ENCODE measurements at places on chromosomes 3 and 15.

GRCh38 chr3:162799910-162800309, 1303.3 kb downstream of the OTOL1 start:
- no peak for DNase-seq

DNA sequence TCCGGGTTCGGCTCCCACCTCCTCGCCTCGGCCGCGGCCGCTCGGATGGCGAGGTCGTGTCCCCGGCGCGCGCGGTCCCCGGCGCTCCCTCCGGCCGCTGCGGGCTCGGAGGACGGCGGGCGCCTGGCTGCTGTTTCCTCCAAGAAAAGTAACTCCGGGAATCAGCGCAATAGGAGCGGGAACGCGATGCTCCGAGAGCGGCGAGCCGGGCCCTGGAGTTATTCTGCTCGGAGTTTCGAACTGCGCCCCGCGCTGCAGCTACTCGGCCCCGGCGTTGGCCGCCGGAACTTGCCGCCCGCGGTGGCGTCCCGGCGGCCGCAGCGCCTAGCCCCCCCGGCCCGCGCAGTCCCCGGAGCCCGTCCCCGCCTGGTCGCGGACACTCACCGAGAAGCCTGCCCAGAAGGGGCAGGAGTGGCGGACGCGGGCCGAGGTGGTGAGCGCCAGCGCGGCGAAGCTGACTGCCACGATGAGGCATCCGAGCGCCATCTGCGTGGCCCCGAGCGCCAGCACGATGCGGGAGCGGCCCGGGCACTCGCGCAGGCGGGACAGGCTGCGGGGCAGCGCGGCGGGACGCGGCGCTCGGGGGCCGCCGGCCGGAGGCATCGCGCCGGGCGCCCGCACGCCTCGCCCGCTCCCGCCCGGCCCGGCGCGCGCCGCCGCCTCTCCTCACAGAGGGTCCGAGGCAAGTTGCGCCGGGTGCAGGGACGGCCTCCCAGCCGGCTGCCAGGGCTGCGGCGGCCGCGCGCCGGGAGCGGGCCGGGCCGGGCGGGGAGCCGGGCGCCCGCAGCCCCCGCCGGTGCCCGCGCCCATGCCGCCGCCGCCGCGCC, 251.9 kb downstream of the TJP1 start:
- DNase-seq, result no peak

GRCh38 chr3:164460851-164461250, 617.4 kb downstream of the SI start:
- no peak for DNase-seq

DNA sequence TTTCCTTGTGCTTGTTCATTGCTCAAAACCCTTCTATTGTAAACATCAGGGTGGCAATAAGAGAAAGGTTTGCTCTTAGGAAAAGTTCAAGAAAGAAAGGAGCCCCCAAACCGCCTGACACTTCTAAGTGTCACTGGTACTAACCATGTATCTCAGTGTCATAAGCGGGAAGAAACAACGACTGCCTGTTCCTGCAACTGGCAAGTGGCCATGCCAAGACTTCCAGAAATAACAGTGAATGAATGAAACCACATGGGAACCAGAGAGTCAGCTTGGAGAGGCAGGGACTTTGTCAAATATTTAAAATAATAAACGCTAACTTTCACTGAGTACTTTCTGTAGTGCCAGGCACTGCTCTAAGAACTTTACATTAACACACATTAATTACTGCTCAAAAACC, 1.1 kb downstream of the PLSCR2 start:
- DNase-seq, result no peak

DNA sequence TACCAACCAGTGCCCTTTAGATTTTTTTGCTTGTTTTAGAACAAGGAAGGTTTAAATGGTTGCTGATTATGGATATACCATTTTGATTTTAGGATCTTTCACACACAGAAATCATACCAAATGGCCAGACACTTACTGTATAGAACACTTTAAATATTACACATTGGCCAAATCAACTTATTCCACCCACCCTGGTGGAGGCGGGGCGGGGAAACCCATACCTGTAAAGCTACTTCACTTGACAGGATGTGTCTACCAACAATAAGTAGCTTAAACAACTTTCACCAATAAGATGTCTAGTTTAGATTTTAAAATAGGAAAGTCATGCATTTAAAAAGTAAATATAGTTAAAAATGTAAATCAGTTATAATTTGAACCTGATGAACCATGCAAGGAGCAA, 17.0 kb upstream of the SFMBT1 start:
- no peak for DNase-seq

GRCh38 chr15:68672251-68672650, 93.5 kb downstream of the CORO2B start:
- no peak for DNase-seq

DNA sequence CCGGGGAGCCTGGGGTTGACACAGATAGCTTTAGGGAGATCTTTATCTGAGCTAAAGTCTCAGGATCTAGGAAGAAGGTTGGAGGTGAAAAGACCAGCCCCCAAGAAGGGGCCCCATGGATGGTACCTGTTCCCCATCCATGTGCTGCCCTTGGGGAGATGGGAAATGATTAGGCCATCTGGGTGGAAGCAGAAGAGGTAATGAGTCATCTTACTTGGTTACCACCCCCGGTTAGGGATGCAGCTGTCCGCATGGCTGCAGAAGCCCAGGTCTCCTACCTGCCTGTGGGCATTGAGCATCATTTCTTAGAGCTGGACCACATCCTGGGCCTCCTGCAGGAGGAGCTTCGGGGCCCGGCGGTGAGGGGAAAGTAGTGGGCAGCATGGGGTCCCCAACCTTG, 3.1 kb upstream of the CPLX3 start:
- no peak for DNase-seq

DNA sequence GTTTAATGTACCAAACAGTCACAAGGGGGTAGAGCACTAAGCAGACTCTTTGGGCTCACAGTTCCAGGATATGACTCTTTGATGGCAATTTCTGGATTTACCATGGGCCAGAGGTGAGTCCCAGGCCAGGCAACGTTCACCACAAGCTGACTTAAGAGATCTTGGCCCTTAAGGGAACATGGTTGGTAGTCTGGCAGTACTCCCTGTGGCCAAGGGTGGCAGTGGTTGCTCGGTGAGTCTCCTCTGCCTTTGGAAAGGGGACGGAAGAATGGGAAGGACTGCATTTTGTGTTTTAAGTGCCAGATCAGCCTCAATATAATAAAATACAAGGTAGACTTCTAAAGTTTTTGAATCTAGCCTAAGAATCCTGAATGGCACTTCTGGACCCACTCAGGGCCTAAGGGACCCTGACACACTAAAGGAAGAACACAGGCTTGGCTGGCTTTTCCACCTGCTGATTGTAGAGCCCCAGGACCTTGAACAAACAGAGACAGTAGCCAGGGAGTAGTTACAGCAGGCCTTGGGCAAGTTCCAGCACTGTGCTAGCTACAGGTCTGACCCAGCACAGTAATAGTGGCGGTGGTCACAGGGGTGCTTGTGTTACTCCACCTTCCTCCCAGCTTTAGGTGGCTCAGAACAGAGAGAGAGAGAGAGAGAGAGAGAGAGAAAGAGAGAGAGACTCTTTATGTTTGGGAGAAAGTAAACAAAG, 730.7 kb upstream of the ALCAM start:
- no peak for DNase-seq

DNA sequence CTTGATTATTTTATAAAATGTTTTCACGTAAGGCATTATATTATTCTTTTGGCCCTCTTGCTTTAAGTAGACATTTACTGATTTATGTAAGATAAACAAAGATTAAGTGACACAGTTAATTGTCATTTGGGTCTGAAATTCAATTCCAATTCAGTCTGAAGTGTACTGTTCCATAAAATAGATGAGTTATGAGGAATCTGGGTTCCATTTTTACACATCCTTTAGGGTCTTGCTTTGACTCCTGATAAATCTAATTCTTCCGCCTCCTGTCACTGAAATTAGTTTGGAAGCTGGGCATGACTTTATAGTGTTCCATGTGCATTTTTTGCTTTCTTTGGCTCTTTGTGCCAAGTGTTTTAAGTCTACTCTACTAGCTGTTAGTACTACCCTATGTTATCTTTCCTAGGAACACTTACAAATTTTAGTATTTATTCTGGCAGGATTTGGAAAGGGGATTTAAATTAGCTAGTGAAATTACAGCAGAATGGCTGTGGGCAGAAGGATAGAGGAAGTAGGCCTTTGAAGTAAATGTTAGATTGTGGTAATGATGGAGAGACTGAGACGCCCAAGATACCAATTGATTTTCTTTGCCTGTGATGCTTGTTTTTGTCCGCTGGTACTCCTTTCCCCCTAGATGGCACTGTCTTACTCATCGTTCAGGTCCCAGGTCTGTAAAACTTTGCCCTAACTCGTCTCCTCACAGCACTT, 14.3 kb downstream of the ARL8B start:
- no peak for DNase-seq

GRCh38 chr15:52102463-52102862, 10.1 kb downstream of the BCL2L10 start:
- DNase-seq, result no peak

- DNase-seq, result no peak
These were observed 414.2 kb downstream of the AGBL1 start for GRCh38 chr15:86493884-86494283.

GRCh38 chr3:148079370-148079769, 618.3 kb upstream of the AGTR1 start:
- DNase-seq, result no peak

- DNase-seq, result no peak
These were observed 136.5 kb downstream of the NTRK3 start for GRCh38 chr15:88120026-88120425.

DNA sequence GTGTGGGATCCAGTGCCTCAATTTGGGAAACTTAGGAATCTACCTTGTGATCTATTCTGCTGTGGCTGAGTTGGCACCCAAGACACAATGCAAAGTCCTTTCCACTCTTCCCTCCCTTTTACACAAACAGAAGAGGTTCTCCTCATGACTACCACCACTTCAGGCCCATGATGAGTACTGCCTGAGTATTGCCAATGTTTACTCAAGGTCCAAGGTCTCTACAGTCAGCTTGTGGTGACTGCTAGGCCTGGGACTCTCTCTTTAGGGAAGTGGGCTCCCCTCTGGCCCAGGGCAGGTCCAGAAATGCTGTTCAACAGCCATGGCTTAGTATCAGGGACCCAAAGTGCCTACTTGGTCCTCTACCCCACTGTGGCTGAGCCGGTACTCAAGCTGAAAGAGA, 56.8 kb upstream of the PEX5L start:
- no peak for DNase-seq

DNA sequence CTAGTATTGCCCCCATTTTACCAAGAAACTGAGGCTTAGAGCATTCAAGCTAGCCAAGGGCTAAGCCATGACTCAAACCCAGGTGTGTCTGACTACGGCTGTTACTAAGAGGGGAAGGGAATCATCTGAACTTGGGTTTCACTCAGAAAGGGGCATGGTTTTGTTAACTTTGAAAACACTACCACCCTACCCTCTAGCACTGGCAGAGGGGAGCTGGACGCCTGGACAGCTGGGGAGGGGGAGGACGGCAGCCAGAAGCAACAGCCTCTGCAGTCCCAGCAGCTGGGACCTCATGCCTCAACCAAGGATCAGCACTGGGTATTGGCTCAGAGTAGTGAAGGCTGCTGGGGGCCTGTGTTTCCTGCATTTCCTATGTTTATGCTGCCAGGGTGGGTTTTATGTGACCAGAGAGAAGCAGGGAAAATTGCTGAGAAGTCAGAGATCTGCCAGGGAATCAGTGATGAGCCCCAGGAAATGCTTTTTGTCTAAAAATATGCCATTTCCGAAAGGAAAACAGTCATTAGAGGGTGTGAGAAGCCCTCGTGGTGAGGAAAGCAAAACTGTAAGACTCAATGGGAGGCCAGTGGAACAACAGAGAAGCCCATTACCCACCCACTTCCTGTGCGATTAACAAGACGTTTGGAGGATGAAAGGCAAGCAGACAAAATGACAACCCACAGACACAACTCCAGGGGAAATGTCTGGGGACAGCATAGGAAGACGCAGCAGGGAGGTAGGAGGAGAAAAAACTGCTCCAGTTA, 41.2 kb downstream of the LIPC start:
- no peak for DNase-seq

- no peak for DNase-seq
These were observed 302.2 kb upstream of the TPM1 start for GRCh38 chr15:62740141-62741004.

DNA sequence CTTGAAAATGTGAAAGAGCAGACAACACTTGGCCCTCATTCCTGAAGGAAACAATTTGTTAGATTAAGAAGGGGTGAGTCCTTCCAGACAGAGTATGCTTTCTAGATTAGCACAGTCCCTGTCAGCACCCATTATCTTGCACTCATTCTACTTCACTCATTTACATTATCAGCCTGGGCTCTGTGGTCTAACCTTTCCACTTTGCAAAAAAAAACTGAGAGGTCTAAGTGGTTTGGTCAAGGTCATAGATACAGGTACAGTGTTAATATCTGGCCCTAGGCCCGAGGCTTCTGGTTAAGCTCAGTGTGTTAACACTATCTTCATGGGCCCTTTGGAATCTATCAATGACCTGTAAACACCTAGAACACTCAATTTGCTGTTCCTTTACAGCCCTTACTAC, 123.4 kb upstream of the LRRN1 start:
- no peak for DNase-seq

- no peak for DNase-seq
These were observed 80.6 kb downstream of the CCR1 start for GRCh38 chr3:46127503-46127902.
